Activated naive CD4-positive, alpha-beta T cell treated with anti-CD3 and anti-CD28 coated beads for 36 hours (primary cell): ENCODE measurements at places on chromosomes 1 and 21. TPM values are rescaled to one million over a fixed set of nuclear protein-coding genes. Genes with fewer than 3 reads are reported as not detected.

- no peak for DNase-seq
- no peak overlapping the region for H3K4me3 ChIP-seq
- no peak overlapping the region for H3K27ac ChIP-seq
- H3K4me1 ChIP-seq, result peaks cover 15% of the 10 kb centered on the region
- no peaks in the 10 kb centered on the region for H3K36me3 ChIP-seq
These were observed 8.9 kb downstream of the COQ8A start for GRCh38 chr1:226948996-226949395.

- H3K27ac ChIP-seq, result no peak overlapping the region
- no peaks in the 10 kb centered on the region for H3K27me3 ChIP-seq
- H3K4me1 ChIP-seq, result no peaks in the 10 kb centered on the region
- no peaks in the 10 kb centered on the region for H3K36me3 ChIP-seq
These were observed 10.5 kb downstream of the RAVER2 start for GRCh38 chr1:64755361-64755760.

DNA sequence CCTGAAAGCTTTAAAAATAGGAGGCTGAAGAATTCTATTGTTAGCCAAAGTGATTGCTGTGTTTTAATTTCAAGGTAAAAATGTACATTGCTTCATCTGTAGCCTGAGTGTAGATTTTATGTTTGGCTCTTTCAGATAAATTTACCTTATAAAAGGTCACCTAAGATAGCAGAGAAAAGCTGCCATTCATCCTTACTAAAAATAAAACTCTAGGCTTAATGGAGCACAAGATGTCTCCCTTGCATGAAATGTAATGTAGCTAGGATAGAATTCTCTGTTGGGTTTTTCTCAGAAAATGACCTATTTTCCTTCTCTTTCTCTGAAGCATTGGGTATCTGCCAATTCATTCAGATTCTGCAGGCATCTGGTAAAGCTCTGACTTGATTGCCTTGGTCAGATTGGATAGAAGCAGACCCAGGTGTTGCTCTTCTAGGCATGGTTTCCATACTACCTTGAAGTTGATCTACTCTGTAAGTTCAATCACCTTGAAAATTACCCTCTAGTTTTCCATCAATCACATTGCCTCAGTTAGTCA, 176.6 kb upstream of the GORAB start:
- H3K27me3 ChIP-seq, result peaks cover 3% of the 10 kb centered on the region
- H3K27ac ChIP-seq, result no peak overlapping the region
- DNase-seq, result no peak
- H3K36me3 ChIP-seq, result no peaks in the 10 kb centered on the region

DNA sequence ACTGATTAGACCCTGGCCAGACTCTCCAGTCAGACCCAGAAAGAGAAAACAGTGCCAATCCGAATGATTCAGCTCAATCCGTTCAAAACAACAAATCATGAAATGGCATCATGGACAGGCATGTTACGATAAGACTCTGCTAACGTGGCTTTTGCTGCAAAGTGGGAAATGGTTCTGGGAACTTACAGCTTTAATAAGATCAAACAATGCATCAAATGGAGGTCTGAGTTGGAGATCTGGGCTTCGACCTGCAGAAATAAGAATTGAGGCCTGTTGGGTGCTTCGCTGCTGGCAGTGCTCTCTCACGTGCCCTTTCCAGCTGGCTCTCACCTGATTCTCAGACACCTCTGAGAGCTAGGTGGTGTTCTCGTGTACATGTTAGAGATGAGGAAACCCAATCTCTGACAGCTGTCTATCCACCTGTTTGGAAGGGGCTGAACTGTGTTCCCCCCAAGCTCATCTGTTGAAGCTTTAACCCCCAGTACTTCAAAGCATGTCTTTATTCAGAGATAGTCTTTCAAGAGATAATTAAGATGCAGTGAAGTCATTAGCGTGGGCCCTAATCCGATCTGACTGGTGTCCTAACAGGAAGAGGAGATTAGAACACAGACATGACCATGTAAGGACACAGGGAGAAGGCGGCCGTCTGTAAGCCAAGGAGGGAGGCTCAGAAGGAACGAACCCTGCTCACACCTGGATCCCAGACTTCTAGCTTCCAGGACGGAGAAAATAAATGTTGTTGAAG, 45.5 kb upstream of the ETS2 start:
- no peak overlapping the region for H3K4me3 ChIP-seq
- H3K4me1 ChIP-seq, result peaks cover 10% of the 10 kb centered on the region
- H3K36me3 ChIP-seq, result no peaks in the 10 kb centered on the region
- H3K27ac ChIP-seq, result no peak overlapping the region
- H3K27me3 ChIP-seq, result no peaks in the 10 kb centered on the region

GRCh38 chr1:160996178-160996577, 24.8 kb downstream of the F11R start:
- no peak overlapping the region for H3K4me3 ChIP-seq
- H3K4me1 ChIP-seq, result peaks cover 6% of the 10 kb centered on the region
- no peak overlapping the region for H3K27ac ChIP-seq
- no peaks in the 10 kb centered on the region for H3K27me3 ChIP-seq

GRCh38 chr1:207579436-207579799, 65.5 kb upstream of the CR1L start:
- no peak overlapping the region for H3K4me3 ChIP-seq
- peaks cover 6% of the 10 kb centered on the region for H3K27me3 ChIP-seq
- no peaks in the 10 kb centered on the region for H3K4me1 ChIP-seq
- H3K27ac ChIP-seq, result no peak overlapping the region

GRCh38 chr1:1997576-1997975, 6.0 kb downstream of the CFAP74 start:
- H3K27ac ChIP-seq, result no peak overlapping the region
- DNase-seq, result no peak
- no peak overlapping the region for H3K4me3 ChIP-seq
- no peaks in the 10 kb centered on the region for H3K36me3 ChIP-seq
- peaks cover 28% of the 10 kb centered on the region for H3K27me3 ChIP-seq

The KCNH1 gene
- not detected for total RNA-seq

The MLLT11 gene
- total RNA-seq, result 3.6 TPM

The OR2T34 gene
- total RNA-seq, result not detected
